ENCODE measurements at places on chromosomes 4 and X.

DNA sequence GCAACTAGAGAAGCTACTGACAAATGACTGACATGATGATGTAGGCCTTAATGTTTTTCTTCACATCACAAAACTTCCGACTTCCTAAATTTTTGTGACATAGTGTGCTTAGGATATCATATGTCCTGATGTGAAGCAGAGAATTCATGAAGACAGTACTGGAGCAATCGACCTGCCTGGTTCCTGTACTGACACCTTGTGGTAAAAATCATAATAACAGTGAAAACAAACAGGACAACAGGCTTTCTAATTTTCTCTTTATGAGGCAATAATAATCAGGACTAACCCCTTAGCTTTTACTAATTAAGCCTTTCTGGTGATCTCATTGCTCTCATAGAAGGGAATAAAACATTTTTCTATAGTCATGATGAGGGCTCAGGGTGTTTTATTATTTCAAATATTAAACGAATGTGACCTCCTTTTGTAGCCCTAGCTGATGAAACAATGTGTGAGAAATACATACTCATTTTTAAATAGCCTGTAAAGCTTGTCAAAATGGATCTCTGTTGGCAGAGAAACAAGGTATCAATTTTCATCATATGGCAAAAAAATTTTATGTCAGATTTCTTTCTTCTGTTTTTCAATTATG, 158.4 kb downstream of the TENT5D start:
- no peak for DNase-seq

- DNase-seq, result no peak
Measured at GRCh38 chr4:103144926-103145325, 45.3 kb upstream of the BDH2 start.

GRCh38 chrX:2330910-2331309, 169.9 kb downstream of the DHRSX start:
- DNase-seq, result no peak

- DNase-seq, result no peak
Measured at GRCh38 chr4:3834186-3834662, 68.0 kb downstream of the ADRA2C start.
